ENCODE measurements at places on chromosomes 4 and X.

DNA sequence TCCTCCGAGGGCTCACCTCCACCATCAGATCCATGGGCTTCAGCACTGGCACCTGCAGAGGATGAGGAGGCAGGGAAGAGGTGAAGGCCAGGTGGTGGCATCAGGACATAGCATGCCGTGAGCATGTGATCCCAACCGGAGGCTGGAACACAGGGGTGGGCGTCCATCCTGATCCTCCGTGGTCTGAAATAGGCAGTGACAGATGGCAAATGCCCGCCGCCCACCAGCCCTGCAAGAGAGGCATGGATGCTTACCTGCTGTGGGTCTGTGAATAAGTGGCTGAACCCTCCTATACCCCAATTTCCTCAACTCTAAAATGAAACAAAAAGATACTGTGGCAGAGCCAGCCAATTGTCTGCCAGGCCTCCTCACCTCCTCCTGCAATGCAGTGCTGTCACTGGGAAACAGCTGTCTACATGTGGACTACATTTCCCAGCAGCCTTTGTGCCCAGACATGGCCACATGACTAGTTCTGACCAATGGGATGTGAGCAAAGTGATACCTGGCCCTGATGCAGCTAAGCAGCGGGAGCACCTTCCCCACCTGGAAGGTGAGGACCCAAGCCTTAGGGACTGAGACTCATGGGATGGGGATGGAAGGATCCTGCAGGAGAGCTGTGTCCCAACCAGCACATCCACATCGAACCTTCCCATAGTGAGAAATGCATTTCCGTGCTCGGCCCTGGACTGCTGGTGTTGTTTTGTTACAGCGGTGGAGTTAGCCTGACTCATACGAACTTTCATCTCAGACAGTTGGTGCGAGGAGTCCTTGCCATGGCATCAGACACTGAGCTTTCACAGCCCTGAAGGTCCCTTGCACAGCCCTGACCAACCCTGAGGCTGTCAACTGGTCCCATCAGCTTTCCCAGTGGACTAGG is 99.5 kb downstream of the PPP2R2C start:
- peak; percentile 66 for DNase-seq

DNA sequence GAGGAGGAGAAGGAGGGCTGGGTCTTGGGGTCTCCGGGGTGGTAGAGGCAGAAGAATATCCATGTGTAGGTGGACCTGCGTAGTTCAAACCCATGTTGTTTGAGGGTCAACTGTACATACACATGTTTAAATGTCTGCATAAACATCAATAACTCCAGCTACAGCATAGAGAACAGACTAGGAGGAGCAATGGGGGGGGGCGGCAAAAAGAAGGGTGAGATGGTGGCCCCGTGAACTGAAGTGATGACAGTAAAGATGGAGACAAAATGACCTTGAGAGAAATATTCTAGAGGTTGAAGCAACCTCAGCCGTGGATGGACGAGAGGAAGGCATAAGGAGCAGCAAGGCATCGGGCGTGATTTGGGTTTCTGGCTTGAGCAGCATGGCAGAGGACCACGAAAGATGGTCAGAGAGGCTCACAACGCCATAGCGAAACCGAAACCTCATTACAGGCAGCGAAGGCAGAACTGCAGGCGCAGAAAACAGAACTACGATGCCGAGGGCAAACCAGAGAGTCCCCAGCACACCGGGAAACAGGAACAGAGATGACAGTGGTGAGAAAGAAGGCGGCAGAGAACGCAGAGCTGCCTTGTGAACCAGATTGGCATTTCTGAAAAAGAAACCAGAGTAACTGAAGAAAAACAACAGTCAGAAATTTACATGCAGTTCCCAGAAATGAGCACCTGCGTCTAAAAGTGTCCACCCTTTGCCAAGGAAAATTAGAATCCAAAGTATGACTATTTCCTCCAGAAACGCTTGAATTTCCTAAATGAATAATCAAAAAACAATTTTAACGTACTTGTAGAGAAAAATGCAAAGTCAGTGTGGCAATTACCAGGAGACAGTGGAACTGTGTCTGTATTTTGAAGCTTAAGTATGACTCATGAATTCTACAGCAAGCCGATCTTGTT is 50.3 kb upstream of the ENPP6 start:
- peak; percentile 50 for DNase-seq

DNA sequence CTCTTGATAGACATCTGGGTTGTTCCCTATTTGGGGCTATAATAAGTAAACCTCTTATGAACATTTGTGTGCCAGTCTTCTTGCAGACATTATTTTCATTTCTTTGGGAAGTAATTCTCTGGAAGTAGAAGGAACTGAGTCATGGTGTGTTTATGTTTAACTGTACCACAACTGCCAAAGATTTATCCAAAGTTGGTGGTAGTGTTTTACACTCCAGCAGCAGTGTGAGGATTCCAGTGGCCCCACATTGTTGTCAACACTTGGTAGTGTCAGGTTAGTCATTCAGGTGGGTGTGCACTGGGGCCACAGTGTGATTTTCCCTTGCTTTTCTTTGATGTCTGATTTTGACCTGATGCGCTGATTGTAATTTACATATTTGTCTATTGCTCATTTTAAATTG is 5.0 kb upstream of the UVSSA start:
- DNase-seq = no peak

DNA sequence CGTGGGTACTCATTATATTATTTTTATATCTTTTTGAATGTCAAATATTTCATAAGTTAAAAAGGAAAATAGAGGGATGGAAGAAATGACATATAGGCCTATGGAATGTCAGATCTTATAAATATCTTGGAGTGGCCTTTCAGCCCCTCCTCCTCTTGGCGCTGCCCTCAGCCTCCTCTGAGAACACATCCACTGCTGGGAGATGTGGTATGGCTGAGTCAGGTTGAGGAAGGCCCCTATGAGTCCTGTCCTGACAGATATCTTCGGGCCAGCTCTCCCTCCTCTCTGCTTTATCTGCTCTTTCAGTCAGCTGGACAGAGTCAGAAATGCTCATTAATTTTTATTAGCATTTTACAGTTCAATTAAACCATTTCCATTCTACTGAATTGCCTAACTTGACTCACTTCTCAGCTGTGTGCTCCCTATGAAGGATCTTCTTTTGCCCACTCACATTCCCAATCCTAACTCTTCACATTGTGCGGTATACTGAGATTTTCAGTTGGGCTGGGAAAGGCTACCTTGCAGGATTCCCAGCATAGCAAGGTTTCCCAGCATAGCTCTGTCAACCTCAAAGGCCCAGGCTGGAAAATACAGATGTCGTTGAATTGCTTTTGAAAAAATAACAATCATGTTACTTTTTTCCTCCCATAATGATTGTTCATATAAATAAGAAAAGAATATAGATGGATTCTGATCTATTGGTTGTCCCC is 128.0 kb downstream of the ARHGEF9 start:
- DNase-seq = no peak

- DNase-seq = no peak
These were observed 15.2 kb upstream of the PCYT1B start for GRCh38 chrX:24662352-24662751.

GRCh38 chr4:188428935-188429334 is 289.7 kb downstream of the TRIML1 start:
- no peak for DNase-seq

DNA sequence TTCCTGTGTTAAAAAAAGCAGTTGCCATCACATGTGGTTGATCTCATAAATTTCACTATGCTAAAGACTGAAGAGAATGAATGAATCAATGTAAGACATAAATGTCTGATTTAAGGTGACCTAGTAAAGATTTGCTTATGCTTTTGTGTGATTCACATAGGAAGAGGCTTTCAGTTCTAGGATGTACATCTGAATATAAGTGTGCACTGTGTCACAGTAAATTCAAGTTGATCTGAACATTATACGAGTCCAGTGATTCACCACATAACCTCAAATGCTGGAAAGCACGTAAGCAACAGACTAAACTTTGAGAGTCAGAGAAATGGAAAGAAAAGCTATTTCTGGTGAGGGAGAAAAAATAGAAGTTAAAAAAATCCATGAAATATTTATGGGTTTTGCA is 567.9 kb downstream of the EPHA5 start:
- no peak for DNase-seq

DNA sequence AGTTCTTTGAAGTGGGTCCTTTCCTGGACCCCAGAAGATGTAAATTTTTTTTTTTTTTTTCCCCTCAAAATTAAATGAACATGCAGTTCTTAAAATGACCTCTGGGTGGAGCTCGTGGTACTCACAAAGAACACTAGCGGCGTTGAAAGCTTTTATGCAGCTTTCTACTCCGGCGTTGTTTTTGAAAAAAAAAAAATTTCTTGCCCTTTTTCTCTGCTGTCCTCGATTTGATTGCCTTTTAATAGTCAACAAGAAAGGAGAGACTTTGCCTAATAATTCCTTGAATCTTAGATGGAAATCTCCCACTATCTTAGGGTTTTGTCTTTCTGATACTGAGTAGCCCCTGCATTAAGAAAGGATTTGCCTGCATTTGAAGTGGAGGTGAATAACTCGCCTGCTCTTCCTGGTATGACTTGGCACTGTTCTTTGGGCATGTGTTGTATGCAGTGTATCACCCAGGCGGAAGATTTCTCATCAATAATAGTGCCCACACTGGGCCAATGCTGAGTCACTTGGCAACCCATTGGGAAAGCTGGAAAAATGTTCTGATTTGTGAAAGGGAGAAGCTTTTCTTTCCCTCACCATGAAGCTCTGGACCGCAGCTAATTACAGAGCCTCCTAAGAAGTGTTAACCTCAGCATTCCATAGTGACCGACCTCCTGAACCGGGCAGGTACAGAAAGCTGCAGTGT is 104.0 kb downstream of the PHEX start:
- peak; percentile 53 for DNase-seq

- DNase-seq = peak; percentile 49
These were observed at the start of gene LONRF3 for GRCh38 chrX:118974088-118974907. TSS of gene LONRF3 (plus strand) at chrX:118974618. CDS start at chrX:118974781, 163 bp downstream.

DNA sequence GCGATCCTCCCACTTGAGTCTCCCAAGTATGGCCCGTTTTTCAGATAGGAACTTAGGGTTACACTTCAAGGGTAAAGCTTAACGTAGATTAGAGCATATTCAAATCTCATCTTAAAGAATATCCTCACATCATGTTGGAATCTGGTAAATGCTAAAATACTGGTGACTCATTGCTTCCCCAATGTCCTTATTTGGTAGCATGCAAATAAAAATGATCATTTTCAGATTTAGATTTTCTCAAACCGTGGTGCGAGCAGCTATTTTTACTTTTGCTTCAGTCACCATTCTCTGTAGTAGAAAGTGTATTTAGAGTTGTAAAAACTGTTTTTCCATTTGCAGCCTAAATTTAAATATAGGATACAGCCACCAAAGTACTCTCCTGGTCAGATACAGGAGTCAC is 101.5 kb upstream of the MAML3 start:
- no peak for DNase-seq

DNA sequence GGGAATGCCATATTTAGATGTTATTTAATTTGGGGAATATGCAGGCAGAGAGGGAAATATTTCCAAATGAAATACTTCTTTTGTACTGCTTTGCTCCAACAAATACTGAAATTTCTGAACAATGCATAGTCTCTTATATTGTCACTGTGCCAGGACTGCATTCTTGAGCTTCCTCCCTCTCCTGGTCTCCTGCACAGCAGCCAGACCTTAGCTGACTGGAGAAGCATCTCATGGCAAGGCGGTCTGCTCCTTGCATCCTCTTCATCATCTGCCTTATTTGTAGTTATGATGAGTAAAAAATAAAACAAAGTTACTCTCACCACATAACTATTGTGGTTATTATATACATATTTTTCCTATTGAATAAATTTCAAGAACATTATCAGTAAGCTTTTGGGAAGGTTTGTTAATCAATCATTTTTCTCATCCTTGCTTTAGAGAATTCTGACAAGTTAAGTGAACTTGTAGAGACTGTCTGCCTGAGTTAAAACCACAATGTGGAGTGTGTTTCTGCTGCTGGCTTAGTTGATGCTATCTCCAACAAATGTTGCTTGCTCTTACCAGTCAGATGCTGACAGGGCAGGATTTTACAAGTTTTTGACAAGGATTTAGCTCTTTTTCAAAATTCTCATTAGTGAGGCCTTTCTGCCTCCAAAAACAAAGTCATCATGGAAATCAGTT is 153.6 kb downstream of the SOWAHB start:
- no peak for DNase-seq

GRCh38 chrX:150411656-150412055 is 48.5 kb downstream of the MAMLD1 start:
- no peak for DNase-seq

DNA sequence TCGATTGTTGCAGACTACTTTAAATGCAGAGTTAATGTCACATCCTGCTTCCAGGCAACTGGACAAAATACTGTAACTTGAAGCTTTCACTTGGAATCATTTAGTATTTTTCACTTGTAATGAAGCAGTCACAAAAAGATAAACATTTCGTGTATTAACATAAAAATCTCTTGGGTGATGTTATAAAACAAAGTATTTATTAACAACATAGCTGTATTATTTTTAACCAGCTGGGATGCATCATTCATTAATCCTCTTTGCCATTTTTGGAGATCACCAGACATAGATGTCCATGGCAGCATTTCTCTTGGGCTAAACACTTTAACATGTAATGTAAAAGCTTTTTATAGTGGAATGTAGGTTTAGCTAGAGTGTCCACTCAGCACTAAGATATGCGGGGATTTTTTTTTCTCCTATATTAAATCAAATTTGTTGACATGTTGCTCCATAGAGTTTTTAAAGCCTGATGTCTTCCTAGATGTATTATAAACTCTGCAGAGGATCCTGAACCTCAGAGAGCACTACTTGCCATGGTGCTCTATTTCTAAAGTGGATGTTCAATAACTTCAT is 193.7 kb upstream of the SPANXN4 start:
- DNase-seq = no peak

DNA sequence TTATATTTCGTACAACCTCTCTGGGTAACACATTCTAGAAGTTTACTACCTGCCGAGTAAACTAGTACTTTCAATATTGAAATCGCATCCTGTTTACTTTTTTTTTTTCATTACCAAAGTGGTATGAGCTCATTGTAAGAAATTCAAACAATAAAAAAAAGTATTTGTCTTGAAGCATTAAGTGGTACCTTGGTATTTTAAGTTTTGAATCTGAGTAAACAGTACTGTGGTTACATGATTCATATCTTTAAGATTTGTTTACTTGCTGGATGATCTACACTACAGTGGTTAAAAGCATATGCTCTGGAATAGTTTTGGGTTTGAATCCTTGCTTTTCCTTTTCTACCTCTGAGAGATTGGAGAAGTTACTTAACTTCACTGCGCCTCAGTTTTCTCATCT is 3.8 kb upstream of the MMGT1 start:
- no peak for DNase-seq

DNA sequence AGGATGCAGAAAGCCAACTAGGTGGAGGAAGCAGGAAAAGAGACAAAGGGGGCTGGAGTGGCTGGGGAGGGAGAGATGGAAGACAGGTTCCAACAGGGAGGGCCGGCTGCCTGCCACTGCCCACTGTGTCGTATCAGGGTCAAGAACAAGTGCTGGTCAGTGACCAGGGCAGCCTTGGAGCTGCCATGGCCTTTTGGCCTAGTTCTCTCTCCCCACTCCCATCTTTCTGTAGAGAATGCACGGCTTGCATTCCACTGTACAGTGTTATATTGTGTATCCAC is 11.9 kb downstream of the L1CAM start:
- DNase-seq = no peak

DNA sequence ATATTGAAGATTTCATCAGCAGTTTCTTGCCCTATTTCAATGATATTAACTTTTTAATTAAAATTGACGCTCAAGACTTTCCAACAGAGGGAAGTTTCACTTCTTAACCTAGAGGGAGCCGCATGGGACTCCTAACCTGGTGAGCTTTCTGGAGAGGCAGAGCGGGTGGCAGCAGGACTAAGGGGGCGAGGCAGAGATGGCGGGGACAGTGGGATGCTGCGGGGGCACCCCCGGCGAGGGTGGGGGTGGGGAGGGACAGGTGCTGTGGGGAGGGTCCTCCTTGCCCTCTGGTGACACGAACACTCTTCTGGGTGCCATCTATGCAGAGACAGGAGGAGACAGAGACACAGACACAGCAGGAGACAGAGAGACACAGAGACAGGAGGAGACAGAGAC is 104.4 kb downstream of the ADRA2C start:
- no peak for DNase-seq
